Activated T-cell treated with anti-CD3 and anti-CD28 coated beads for 48 hours (primary cell): ENCODE measurements at places on chromosomes 13 and 19.

DNA sequence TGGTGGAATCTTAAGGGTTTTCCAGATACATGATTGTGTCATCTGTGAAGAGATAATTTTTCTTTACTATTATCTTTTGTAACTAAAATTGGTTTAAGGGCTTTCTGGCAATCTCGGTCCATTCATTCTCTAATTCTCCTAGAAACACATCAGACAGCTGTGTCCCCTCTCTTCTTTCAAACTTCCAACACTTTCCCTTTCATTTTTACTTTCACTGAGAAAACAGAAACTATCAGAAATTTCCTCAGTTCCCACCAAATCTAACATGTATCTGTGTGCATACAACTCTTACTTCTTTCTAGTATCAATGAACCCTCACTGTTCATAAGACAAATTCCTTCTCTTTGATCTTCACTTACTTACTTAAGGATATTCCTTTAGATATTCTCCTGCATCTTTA lies 40.2 kb downstream of the KCNRG start:
- DNase-seq = no peak

DNA sequence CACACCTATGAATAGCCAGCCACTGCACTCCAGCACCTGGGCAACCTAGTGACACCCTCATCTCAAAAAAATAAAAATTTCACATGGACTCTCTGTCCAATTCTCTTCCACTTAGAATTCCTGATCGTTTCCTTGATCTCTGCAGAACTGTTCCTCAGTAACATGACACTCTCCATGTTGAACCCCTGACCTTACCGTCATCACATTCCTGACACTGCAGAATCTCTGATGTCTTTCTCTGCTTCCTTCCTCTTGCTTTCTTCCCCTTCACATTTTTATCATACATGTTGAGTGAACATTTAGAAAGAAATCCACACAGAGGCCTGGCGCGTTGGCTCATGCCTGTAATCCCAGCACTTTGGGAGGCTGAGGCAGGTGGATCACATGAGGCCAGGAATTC lies 15.0 kb downstream of the ZNF114 start:
- DNase-seq = no peak

- DNase-seq = no peak
Measured at GRCh38 chr13:46124967-46125933, 20.4 kb upstream of the CPB2 start.

GRCh38 chr19:33947265-33947964 lies 150.7 kb downstream of the KCTD15 start:
- no peak for DNase-seq

- DNase-seq = no peak
Measured at GRCh38 chr13:77701305-77701704, 3.8 kb downstream of the SLAIN1 start.

GRCh38 chr13:41411522-41411921 lies 45.8 kb upstream of the RGCC start:
- DNase-seq = no peak

GRCh38 chr13:30720172-30720869 lies 15.0 kb upstream of the ALOX5AP start:
- DNase-seq = no peak

- DNase-seq = no peak
Measured at GRCh38 chr13:94950303-94950702, 238.0 kb upstream of the SOX21 start.
